ENCODE measurements at places on chromosomes 7 and 10.

DNA sequence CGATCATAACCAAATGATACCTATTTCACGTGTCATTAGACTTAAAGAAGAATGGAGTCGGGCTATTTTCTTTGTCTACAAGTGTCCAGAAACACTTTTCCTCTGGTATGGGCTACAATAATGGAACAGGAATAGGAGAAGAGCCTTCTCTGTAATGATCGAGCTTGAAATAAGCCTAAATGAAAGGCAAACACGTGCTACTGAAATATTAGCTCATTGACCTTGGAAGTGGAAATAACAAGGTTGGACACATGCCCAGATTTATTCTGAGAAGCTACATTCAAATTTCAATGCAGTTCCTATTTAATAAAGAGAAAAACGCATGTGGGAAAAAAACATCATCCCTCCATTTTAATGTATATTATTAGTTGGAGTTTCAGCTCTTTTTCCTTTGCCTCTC lies 254.7 kb upstream of the PTER start:
- no peak for DNase-seq

DNA sequence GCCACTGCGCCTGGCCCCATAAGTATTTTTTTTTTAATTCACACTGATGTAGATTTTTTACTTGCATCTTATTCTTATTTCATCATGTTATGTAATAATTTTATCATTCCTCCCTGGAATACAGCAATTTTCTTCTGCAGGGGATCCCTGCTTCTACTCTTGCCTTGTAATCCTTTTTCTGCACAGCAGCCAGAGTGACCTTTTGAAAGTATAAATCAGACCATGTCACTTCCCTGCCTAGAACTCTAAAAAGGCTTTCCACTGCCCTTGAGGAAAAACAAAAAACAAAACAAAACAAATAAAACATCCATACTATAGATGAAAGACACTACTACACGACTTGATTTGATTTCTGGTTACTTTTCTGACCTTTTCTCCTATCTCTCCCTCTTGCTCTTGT lies 1334.7 kb downstream of the REEP3 start:
- DNase-seq, result no peak

GRCh38 chr7:6092953-6093354 lies 61.8 kb downstream of the ANKRD61 start:
- no peak for DNase-seq

GRCh38 chr7:99193527-99194220 lies 14.2 kb downstream of the KPNA7 start:
- DNase-seq, result no peak

DNA sequence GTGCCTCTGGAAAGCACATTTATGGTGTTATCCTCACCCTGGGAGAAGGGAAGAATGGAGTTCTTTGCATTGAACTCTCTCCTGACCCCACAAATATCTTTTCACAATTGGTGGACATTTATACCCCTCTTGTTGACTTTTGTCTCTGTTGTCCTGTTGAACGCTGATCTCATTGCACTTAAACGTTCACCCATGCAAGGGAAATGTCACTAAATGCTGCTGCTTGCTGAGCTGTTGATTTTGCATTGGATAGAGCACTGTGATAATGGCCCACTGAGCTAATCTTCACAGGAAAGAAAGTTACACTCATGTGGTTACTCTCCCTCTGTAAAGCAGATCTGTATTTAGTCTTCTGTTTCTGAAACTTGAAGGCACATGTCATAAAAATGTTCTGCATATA lies 133.4 kb downstream of the FZD1 start:
- no peak for DNase-seq

DNA sequence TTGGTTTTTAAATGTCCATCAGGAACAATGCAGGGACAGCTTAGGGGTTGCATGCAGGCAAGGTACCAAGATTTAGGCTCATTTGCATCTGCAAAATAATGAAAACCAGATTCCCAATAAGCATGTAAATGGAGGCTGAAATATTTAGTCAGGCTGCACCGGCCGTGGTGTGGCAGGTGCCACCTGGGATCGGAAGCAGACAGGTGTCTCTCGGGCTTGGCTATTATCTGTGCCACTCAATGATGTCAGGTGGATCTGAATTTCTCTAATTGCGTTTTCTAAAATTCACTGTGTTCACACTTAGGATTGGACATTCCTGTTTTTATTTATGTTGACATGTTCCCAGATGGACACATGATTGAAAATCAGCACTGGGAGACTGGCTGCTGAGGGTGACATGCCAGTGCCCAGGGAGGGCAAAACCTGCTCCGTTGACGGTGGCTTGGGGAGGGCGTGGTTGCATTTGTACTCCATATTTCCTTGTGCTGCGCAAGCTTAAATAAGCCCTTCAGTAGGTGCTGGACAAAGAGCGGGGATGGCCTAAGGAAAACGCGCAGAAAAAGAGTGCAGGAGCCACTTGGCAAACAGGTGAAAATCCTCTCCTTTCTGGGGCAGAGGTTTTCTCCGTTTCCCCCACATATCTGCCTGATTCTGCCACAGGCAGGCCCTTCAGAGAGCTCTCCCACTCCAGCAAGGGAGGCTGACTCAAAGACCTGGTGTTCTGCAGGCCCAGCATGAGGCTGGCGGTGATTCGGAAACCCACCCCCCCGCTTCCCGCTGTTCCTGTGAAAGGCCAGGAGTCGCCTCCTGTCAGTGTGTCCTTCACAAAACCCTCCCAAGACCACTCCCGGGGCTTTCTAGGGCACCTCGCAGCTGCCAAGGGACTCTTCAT lies 142.5 kb downstream of the WDR37 start:
- DNase-seq, result no peak

DNA sequence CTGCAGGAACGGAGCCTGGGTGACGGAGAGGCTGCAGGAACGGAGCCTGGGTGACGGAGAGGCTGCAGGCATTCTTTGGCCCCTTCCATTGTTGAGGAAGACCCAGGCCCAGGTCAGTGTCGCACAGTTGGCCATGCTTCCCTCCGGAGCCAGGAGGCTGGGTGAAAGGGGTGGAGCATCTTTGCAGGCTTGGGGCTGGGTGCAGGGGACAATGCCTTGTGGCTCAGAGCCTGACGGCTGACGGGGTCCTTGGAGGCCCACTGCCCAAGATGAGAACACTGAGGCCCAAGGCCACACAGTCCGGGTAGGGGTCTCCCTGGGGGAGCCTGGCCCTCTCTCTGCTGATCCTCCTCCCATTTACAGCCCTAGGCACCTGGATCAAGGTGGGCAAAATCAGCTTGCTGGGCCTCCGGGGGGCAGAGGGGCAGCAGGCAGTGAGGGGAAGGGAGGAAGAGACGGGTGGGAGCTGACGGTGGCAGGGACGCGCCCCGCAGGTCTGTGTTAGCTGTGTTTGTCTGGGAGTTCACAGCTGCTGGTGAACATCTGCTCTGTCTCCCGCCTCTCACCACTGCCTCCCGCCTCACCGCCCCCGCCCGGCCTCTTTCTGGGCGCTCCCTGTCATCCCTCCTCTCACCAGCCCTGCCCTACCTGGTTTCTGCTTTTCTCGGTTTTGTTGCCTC lies 30.6 kb upstream of the PCBD1 start:
- DNase-seq, result no peak

GRCh38 chr7:132777414-132777813 lies 201.1 kb upstream of the PLXNA4 start:
- DNase-seq, result no peak

GRCh38 chr10:23136462-23136861 lies 41.1 kb downstream of the MSRB2 start:
- DNase-seq, result no peak

DNA sequence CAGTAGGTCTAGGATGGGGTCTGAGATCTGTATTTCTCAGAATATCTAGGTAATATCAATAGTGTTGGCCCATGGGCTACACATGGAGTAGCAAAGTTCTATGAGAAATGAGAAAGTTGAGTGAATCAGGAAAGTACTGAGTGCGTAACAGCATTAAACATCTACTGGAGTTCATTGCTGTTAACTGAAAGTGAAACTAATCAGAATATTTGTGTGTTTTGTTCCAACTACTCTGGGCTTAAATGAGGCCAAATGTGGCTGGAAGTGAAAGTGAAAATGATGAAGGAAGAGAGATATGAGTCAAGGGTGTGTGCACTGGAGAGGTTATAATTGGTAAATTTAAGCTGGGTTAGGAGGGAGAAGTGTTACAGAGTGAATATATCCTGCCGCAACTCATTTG lies 46.5 kb downstream of the TMEM106B start:
- peak; percentile 16 for DNase-seq

- no peak for DNase-seq
These were observed 43.0 kb downstream of the ADCY1 start for GRCh38 chr7:45617166-45617565.

GRCh38 chr10:11642566-11642965 lies 31.1 kb upstream of the USP6NL start:
- no peak for DNase-seq

GRCh38 chr7:126411032-126411820 lies 841.5 kb downstream of the GRM8 start:
- no peak for DNase-seq

DNA sequence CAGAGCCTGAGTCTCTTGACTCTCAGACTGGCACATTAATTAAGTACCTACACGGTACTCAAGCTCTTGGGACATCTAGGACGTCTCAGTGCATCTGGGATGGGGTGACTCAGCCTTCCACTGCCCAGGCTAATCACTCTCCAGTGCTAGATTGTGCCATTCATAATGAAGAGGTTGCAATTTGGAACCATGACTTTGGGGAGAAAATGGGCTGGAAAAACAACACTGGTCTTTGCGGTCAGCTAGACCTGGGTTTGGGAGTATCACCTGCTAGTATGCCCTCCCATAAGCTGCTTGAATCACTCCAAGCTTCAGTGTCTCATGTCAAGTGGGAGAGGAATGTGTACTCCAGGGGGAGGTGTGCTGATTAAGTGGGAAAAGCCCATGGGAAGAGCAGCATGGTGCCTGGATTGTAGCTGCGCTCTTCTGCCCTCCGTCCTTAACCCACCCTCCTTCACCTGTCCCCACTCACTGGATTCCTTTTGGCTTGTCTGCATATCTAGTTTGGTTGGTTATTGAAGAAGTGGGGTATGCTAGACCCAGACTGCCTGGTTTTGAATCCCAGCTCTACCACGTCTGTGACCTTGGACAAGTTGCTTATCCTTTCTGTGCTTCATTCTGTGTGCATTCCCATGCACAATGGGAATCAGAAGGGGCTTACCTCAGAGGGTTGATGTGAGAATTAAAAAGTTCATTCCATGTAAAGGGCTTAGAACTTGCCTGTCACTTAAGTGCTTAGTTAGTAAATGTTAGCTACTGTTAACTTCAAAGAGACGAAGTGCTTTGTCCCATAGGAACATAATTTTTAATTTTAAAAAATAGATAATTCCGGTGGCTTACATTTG lies 3.8 kb downstream of the NFE2L3 start:
- peak; percentile 42 for DNase-seq

GRCh38 chr10:88980800-88981199 lies 9.8 kb upstream of the FAS start:
- no peak for DNase-seq

- DNase-seq, result no peak
These were observed 97.9 kb upstream of the IKZF1 start for GRCh38 chr7:50206453-50207250.

DNA sequence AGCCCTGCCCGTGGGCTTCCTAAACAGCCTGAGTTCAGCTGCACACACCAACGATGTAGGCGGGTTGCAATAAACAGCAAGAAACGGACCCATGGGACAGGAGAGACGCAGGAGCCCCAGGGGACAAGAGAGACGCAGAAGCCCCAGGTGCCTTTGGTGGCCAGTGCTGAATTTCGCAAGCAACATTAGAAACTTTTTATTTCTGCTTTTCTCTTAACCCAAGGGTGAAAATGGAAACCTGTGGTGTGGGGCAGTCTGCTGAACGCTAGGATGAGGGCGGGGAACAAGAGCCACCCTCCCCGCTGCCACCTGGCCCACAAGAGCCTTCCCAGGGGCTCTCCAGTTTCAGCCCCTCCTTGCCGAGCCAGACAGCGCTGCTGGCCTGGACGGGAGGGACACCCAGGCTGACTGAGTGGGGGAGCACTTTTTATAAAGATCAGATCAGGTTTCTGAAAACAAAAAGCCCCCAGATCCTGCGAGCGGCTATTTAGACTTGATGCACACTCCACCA lies 20.0 kb upstream of the GPR146 start:
- peak; percentile 53 for DNase-seq

- DNase-seq, result peak; percentile 40
These were observed 17.3 kb downstream of the WDFY4 start for GRCh38 chr10:48701941-48702340.
